ENCODE measurements at places on chromosomes 1 and 21.

- DNase-seq = no peak
Observed at GRCh38 chr1:183693521-183693920, 40.4 kb upstream of the APOBEC4 start.

- DNase-seq = no peak
Observed at GRCh38 chr1:172149346-172149745, 271.1 kb upstream of the C1orf105 start.

- no peak for DNase-seq
Observed at GRCh38 chr1:53693773-53694717, 44.9 kb downstream of the GLIS1 start.

- DNase-seq = no peak
Observed at GRCh38 chr1:183694066-183694465, 41.0 kb upstream of the APOBEC4 start.

Data from stimulated activated CD8-positive, alpha-beta memory T cell treated with anti-CD3 and anti-CD28 coated beads, Interleukin-7, amount 100 ng/mL, for 1 hour (primary cell).